ENCODE measurements at places on chromosomes 4 and X.

- no peak for DNase-seq
Measured at GRCh38 chr4:170691168-170691567, 601.4 kb upstream of the AADAT start.

- DNase-seq, result no peak
Measured at GRCh38 chrX:151228935-151229334, 52.6 kb downstream of the GPR50 start.

- DNase-seq, result no peak
Measured at GRCh38 chr4:77821775-77822174, 2.6 kb upstream of the CNOT6L start.

DNA sequence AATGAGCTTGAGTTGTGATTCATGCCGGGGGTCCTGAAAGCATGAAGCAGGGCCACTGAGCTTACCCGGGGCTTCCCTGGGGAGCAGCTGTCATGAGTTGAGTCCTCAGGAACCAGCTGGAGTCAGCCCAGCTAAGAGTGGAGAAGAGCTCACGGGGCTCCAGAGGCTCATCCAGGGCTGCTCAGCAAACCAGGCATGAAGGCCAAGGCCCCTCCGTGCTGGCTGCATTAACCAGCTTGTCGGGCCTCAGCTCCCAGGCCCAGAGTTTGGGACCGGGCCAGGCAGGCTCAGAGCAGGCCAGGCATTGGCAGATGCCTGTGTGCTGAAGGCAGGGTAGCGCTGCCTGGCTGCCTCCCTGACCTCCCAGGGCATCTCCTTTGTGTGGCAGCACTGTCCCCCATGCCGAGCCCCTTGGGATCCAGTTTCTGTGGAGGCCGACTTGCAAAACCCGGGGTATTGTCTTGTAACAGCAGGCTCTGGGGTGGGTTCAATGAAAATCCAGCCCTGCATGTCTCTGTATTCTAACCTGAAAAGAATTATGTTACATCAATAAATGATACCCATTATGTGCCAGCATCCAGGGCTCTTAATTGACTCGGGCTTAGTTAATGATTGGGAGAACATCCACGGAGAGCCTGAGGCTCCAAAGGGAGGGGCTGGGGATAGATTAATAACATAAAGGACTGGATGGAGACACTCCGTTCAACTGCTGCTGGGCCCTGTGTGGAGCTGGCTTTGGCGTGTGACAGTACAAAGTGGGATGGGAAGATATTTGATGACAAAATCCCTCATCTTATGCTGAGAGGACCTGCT is 68.0 kb upstream of the MSX1 start:
- no peak for DNase-seq

GRCh38 chr4:156505341-156505955 is 466.2 kb downstream of the PDGFC start:
- no peak for DNase-seq

- DNase-seq, result no peak
Measured at GRCh38 chrX:124239324-124239723, 93.1 kb upstream of the TEX13D start.

- DNase-seq, result no peak
Measured at GRCh38 chr4:182105416-182105815, 137.8 kb upstream of the TENM3 start.

DNA sequence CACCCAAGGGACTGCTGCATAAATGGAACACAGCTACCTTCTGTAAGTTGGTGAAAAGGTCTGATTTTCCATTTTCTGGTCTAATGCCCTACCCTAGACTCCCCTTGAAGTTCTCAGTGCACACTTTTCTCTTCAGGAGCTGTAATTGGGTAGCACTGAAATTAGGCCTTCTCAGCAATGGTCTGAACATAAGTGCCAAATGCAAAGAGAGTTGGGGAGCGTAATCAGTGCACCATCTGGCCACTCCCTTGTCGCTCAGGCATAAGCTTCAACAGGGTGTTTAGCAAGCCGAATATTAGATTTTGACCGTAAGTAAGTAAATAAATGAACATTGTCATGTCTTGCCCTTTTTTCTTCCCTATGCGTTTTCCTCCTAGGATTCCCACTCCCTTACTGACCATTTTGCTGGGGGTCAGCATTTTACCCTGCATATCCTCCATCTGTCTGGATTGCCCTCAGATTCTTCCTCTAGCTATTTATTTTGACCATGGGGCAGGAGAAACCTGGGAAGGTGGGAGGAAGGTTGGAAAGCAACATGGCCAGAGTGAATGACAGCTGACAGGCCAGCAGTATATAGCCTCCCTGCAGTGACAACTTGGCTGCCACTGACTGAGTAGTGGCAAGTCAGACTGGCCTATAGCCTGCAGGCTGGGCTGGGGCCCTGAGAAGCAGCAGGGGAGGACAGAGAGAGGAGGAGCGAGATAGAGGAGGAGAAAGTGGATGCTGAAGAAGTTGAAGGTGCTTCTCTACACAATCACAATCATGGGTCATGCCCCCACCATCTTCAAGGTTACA is 2.7 kb downstream of the NHSL2 start:
- DNase-seq, result no peak

DNA sequence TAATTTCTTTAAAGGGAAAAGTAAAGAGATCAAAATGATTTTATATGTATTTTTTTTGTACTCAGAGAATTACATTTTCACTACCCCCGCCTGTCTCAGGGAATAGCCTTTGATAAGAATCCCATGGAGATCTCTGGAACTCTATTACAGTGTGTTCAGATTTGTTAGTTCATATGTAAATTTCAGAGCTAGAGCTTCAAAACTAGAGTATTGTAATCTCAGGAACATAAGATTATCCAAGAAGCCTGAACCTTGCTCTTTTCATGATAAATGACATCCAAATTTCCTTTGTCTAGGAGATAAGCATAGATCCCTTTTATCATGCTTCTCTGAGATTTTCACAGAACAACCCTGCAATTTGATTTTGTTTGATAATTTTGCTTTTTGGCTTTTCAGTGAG is 82.9 kb downstream of the PDK3 start:
- DNase-seq, result no peak

- no peak for DNase-seq
Measured at GRCh38 chr4:77802402-77802801, 16.8 kb downstream of the CNOT6L start.

GRCh38 chr4:46550471-46550870 is 160.5 kb upstream of the GABRA2 start:
- no peak for DNase-seq

GRCh38 chr4:28354880-28355656 is 1494.4 kb downstream of the STIM2 start:
- no peak for DNase-seq

DNA sequence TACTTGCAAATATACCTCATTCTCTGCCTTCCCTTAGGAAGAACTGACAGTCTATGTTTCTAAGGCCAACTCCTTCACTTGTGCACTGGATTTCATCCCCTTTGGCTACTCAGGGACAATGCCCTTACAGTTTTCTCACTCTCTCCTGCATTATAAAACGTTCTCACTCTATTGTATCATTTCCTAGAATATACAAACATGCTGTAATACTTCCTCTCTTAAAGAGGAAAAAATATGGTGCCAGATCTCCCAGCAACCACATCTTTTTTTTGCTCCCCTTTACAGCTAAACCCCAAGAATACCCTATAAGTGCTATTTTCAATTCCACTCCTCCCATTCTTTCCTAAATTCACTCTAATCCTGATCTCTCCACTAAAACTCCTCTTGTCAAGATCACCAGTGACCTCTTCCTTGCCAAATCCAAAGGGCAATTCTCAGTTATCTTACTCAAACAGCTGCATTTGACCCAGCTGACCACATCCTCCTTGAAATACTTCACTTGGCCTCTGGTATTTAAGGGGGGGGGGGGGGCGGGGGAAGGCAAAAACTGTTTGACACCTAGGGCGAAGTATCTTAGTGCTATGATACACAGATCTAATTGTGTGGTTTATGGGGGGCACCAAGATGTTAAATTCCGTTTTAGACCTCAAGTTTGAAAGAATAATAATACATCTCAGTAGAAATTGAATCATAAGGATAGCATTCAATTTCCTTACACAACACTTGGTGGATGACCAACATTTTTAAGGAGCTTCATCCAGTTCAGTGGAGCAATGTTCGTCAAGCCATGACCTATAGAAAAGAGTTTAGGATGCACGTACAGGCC is 1.6 kb downstream of the RCHY1 start:
- no peak for DNase-seq

DNA sequence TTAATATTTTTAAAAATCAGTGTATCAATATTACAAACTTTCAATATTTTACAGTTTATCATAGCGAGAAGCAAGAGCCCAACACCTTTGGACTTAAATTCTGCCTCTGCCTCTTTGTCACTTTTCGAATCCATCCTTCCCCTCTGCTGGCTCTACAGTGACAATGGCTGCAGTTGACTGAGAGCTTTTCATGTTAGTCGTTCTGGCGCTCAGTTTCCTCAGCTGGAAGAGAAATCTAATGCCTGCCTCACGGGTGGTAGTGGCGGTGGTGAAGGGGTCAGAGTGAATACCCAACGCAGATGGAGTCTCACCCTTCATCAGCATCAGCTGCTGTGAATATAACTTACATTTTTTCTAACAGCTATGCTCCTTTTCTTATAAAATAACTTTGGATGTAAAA is 144.8 kb downstream of the NWD2 start:
- no peak for DNase-seq

GRCh38 chr4:98779088-98779487 is 120.7 kb upstream of the TSPAN5 start:
- DNase-seq, result no peak

GRCh38 chrX:71998836-71999509 is 88.3 kb downstream of the NHSL2 start:
- DNase-seq, result no peak

- DNase-seq, result no peak
Measured at GRCh38 chr4:152156442-152156841, 379.4 kb downstream of the FBXW7 start.

GRCh38 chr4:94334962-94335361 is 7.7 kb downstream of the HPGDS start:
- DNase-seq, result no peak

DNA sequence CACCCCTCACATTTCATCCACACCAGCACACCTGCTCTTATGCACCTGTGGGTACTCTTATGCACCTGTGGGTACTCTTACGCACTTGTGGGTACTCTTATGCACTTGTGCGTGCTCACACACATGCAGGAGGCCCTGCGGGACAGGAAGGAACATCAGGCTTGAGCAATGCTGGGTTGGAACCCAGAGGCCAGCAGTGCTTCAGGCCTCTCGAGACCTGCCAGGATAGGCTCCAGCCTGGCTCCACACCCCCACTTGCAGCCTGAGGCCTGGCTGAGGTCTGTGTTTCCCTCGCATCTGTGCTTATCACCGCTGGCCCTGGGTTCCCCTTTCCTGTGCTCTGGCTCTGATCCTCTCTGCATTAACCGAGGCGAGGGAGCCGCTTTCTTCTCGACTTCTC is 34.7 kb downstream of the SORCS2 start:
- DNase-seq, result no peak

GRCh38 chrX:15645266-15645665 is 19.3 kb downstream of the CLTRN start:
- DNase-seq, result no peak

GRCh38 chr4:41976775-41977516 is 4.6 kb upstream of the DCAF4L1 start:
- no peak for DNase-seq

DNA sequence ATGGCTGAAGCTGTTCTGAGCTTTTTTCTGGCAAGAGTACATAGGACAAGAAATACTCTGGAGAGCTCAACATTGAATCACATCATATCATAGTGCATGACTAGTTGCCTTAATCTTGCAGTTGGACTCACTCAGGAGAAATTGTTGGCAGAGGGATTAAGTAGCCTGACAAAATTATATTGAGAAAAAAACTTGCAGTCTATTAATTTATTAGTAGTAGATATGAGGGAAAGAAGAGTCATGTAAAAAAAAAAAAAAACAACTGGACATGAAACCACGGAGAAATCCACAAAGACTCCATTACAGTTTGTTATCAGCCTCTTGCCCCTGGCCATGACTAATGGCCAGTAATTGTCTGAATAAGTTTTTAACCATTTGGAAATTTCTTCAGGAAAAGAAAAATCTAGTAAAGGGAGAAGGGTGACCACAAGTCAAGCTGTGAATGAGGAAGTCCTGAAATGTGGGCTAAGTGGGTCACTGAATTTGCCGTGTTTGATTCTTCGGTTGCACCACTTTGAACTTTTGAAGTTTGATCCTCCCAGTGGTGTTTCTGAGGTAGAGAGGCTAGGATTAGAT is 45.6 kb downstream of the FHL1 start:
- DNase-seq, result no peak

GRCh38 chr4:127148165-127148564 is 484.6 kb upstream of the INTU start:
- no peak for DNase-seq

DNA sequence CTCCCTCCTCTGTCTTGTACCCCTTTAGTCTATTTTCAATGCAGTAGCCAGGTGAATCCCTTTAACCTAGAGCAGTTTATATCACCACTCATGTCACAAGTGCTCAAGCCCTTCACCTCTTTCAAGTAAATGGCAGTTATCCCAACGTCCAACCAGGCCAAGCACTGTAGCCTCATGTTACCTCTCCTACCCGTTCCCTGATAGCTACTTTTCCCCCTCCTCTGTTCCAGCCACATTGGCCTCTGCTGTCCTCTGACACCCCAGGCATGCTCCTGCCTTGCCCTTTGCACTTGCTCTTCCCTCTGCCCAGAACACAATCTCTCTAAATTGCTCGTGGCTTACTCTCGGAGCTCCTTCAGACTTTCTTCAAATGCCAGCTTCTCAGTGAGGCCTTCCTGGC is 15.2 kb downstream of the GUCY1B1 start:
- no peak for DNase-seq

- no peak for DNase-seq
Measured at GRCh38 chr4:57639561-57640382, 529.6 kb upstream of the IGFBP7 start.

DNA sequence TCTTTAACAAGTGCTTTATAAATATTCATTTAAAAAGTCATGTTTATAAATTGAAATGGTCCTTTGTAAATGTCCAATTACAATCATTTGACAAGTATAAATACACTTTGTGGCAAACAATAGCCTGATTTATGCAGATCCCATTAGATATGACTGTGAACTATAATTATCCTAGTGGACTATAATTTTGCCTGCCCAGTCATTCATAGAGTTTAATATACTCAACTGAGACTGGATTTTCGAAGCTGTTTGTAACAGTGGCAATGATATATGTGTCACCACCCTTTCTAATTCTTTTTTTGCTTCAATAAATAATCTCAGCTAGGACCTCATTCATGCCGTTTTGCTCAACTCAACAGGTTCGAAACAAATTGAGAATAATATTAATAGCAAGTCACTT is 732.0 kb downstream of the PCDH18 start:
- DNase-seq, result no peak

DNA sequence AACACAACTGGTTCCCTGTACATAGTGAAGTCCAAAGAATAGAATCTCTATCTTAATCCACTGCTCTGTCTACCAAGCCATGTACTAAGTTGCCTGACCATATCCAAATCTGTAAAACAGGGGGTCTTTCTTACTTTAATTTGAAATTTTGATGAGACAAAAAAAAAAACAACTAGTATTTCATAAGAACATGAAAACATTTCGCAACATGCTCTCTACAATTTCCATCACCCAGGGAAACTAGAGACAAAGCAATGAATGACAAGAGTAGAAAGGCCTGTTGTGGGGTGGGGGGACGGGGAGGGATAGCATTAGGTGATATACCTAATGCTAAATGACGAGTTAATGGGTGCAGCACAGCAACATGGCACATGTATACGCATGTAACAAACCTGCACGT is 279.9 kb downstream of the PPP3CA start:
- no peak for DNase-seq

All from cortex of kidney (tissue), 1 donor.